ENCODE measurements at places on chromosomes 1 and 21. TPM values are rescaled to one million over a fixed set of nuclear protein-coding genes. Genes with fewer than 3 reads are reported as not detected.

NEXN gene
- total RNA-seq = 3.8 TPM

GRCh38 chr1:200867018-200867811 is 5.6 kb upstream of the GPR25 start:
- H3K27ac ChIP-seq = no peak overlapping the region
- DNase-seq = no peak
- H3K4me3 ChIP-seq = no peak overlapping the region
- H3K27me3 ChIP-seq = no peaks in the 10 kb centered on the region
- H3K4me1 ChIP-seq = peaks cover 5% of the 10 kb centered on the region

DNA sequence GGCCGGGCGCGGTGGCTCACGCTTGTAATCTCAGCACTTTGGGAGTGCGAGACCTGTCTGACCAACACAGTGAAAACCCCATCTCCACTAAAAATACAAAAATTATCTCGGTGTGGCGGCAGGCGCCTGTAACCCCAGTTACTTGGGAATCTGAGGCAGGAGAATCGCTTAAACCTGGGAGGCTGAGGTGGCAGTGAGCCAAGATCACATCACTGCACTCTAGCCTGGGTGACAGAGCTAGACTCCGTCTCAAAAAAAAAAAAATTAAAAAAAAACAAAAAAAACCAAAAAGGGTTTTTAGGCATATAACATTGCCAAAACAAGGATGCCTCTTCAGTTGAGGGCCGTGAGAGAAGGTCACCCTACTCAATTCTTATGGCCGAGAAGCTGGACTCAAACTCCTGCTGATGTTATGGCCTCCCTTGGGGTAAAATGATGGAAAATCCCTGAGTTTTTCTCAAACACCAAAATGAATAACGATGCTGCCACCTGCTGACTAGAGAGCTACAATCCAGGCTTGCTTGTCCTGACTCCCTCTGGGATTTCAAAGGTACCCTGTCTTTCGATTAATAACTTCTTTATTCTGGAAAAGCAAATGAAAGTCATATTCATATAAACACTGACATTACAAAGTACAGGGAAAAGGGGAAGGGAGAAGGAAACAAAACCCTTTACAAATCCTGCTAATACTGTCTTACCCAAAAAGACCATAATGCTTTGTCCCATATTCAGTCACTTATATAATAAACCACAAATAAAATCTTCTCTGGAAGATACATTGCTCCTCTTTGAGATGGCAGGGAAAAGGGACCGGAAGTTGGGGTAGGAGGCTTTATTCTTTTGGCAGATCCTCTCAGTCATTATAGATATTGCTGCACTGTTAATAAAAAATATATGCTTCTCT is 10.7 kb downstream of the RAB42 start:
- H3K27ac ChIP-seq = peak overlapping the region; percentile 59
- peaks cover 3% of the 10 kb centered on the region for H3K4me1 ChIP-seq
- DNase-seq = peak; percentile 90
- no peak overlapping the region for H3K4me3 ChIP-seq
- peaks cover 17% of the 10 kb centered on the region for H3K36me3 ChIP-seq

DNA sequence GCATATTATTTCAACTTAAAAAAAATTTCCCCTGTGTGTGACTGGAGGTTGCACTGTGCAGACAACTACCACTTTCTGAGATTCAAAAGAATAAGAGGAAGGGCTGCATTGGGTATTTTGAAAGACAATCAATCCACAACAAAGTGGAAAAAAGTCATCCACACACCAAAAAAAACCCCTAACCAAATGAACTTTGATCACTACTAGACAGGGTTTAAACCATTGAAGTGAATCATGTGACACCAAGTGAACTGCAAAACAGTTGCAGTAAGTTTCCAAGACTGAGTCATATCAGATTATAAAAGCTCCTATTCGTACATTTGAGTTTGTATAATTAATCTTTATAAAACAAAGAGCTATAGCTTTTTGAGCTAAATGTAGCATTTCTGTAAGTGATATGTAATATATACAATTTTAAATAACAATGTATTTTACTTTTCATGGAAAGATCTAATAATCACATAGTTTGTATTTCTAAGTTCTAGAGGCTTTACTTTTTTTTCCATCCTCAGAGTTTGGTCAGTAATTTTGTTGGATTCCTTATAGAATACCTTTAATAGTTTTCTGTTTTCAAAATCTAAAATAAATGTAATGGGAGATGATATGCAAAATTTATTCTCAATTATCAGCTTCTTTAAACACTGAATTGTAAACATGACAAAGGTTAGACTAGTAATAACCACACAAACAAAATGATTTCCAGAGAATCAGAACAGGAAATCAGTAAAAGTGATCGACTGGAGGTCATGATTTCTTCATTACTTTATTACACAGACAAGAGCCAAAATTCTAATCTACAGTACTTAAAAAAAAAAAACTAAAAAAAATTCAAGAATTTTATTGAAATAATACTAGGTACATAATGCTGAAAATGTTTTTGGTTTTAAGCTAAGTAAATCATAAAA is 50.5 kb upstream of the GFI1 start:
- H3K27me3 ChIP-seq = no peaks in the 10 kb centered on the region
- H3K36me3 ChIP-seq = no peaks in the 10 kb centered on the region
- no peak for DNase-seq

SLAMF7 gene
- not detected for total RNA-seq

- H3K27me3 ChIP-seq = no peaks in the 10 kb centered on the region
- no peak overlapping the region for H3K4me3 ChIP-seq
- DNase-seq = no peak
These were observed 70.4 kb downstream of the PLEKHA6 start for GRCh38 chr1:204289280-204289679.

- no peaks in the 10 kb centered on the region for H3K4me1 ChIP-seq
- H3K27ac ChIP-seq = no peak overlapping the region
- no peaks in the 10 kb centered on the region for H3K27me3 ChIP-seq
- no peaks in the 10 kb centered on the region for H3K36me3 ChIP-seq
- DNase-seq = no peak
- H3K4me3 ChIP-seq = no peak overlapping the region
These were observed 28.9 kb upstream of the APP start for GRCh38 chr21:26199456-26199855.

GRCh38 chr1:156845055-156845952 is 13.6 kb downstream of the INSRR start:
- peaks cover 20% of the 10 kb centered on the region for H3K4me1 ChIP-seq
- H3K36me3 ChIP-seq = no peaks in the 10 kb centered on the region
- peaks cover 93% of the 10 kb centered on the region for H3K27me3 ChIP-seq
- H3K27ac ChIP-seq = no peak overlapping the region
- peak overlapping the region; percentile 63 for H3K4me3 ChIP-seq

DNA sequence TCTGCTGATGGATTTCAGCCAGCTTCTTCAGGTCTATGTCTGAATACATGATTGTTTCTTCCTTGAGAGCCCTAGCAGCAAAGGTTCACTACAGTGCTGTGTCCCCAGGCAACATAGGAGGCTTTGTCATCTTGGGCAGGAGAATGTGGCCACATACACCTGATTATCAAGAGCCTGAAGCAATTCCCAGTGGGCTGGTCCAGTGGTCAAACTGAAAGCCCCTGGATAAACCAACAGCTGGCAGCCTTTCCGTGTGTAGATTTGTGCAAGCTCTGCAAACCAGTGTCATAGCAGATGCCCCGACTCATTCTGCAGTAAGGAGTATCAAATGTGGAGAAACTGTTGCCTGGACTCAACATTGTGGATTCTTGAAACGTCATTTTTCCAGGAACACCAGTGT is 2.3 kb upstream of the GIPC2 start:
- no peak overlapping the region for H3K27ac ChIP-seq
- no peak for DNase-seq
- no peak overlapping the region for H3K4me3 ChIP-seq
- no peaks in the 10 kb centered on the region for H3K36me3 ChIP-seq
- peaks cover 42% of the 10 kb centered on the region for H3K27me3 ChIP-seq

DNA sequence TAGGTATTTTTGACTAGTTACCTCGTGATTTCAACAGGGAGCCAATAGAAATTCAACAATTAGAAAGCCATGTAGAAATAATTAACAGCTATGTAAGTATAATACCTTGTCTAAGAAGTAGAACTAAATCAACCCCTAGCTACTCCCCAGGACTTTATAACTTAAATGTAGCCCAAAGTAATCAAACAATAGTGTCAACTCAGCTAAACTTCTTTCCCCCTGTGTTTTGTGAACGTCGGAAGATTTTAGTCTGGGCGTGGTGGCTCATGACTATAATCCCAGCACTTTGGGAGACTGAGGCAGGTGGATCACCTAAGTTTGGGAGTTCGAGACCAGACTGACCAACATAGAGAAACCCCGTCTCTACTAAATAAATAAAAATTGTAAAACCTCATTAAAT is 579.9 kb upstream of the NCAM2 start:
- H3K27ac ChIP-seq = no peak overlapping the region
- 0 out of 2 replicates have a peak, but pooled peaks cover 4% of the 10 kb centered on the region for H3K36me3 ChIP-seq
- H3K4me3 ChIP-seq = no peak overlapping the region
- no peak for DNase-seq
- no peaks in the 10 kb centered on the region for H3K4me1 ChIP-seq

- no peak for DNase-seq
- H3K4me3 ChIP-seq = no peak overlapping the region
- peaks cover 39% of the 10 kb centered on the region for H3K27me3 ChIP-seq
- H3K27ac ChIP-seq = no peak overlapping the region
These were observed 24.8 kb downstream of the NOS1AP start for GRCh38 chr1:162094271-162094670.

CIART gene
- 6.6 TPM for total RNA-seq

GRCh38 chr1:163047951-163048659 is 21.1 kb upstream of the RGS4 start:
- H3K4me1 ChIP-seq = no peaks in the 10 kb centered on the region
- no peaks in the 10 kb centered on the region for H3K27me3 ChIP-seq
- no peaks in the 10 kb centered on the region for H3K36me3 ChIP-seq
- no peak overlapping the region for H3K27ac ChIP-seq
- DNase-seq = no peak

DNA sequence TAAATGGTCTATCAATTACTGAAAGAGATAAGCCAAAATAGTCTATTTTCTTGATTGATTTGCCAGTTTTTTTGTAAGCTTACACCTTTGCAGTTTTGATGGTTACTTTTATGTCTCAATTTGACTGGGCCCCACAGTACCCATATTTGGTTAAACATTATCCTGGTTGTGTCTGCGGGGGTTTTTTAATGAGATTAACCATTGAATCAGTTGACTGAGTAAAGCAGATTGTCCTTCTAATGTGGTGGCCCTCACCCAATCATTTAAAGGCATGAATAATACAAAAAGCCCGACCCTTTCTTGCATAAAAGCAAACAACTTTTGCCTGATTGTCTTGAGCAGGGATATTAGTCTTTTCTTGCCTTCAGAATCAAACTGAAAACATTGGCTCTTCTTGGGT is 650.0 kb upstream of the RGS18 start:
- no peak overlapping the region for H3K4me3 ChIP-seq
- no peak for DNase-seq
- H3K27ac ChIP-seq = no peak overlapping the region
- H3K27me3 ChIP-seq = no peaks in the 10 kb centered on the region
- no peaks in the 10 kb centered on the region for H3K4me1 ChIP-seq
- H3K36me3 ChIP-seq = no peaks in the 10 kb centered on the region

GRCh38 chr1:53938136-53938830 is 7.2 kb downstream of the IFT25 start:
- 0 out of 2 replicates have a peak, but pooled peaks cover 10% of the 10 kb centered on the region for H3K4me1 ChIP-seq
- H3K36me3 ChIP-seq = no peaks in the 10 kb centered on the region
- no peak for DNase-seq

GRCh38 chr21:36698385-36698980 is 432 bp upstream of the SIM2 start:
- H3K36me3 ChIP-seq = no peaks in the 10 kb centered on the region
- peak overlapping the region; percentile 59 for H3K4me3 ChIP-seq
- peak; percentile 71 for DNase-seq
- H3K4me1 ChIP-seq = peaks cover 62% of the 10 kb centered on the region

DNA sequence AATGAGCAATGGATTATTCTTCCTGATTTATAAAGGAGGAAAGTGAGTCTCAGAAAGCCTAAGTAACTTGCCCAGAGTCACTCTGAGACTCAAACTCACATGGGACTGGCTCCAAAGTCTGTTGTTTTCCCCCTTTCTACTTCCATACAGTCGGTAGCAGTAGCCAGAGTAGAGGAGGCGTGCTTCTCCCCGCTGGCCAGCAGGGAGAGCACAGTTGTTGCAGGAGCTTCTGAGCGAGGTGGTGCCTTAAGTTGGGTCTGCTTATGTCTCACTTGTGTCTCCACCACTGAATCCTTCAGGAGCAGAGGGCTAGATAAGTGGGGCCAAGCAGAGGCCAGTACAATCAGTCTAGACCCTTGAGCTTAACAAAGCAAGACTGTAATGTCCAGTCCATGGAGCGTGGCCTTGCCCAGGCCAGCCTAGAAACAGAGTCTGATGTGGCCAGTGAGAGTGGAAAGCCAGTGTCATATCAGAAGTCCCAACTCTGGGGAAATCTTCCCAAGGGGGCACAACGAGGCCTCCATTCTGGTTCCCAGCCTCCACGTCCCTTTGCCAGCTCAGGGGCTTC is 181.9 kb downstream of the ZSCAN20 start:
- no peaks in the 10 kb centered on the region for H3K27me3 ChIP-seq
- DNase-seq = peak; percentile 55
- H3K4me3 ChIP-seq = no peak overlapping the region

CDA gene
- 1.7 TPM for total RNA-seq

DNA sequence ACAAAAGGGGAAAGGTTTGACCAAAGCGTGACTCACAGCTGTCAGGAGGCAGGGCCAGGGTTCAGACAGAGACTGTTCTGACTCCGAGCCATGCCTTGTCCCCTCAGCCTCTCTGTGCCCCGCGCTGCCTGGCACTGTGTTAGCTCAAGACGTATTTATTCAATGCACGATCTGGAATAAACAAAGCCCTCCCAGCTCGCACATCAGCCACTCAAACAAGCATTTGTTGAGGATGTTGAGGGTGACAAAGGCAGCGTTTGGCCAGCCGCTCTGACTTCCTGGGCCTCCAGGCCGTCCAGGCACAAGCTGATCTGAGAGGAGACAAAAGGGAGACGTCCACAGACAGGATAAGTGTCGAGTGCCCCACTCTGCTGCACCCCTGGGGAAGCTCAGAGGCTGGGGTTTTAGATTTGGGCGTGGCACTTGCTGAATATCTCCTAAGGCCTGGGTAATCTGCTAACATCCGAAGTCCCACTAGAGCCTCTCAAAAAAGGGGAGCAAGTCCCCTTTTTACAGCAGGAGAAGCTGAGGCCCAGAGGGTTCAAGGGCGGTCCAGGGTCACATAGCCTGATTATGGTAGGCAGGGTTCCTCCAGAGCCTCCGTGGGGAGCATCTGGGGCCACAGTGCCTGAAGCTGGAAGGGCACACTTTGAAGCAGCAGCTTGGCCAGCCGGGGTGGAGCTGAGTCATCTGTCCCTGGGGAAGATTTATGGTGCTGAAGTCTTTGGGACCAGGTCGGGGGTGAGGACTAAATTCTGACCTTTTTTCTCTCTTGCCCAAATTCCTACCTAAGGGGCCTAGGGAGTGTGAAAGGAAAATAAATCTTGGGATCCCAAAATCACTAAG is 95.9 kb downstream of the SPSB1 start:
- no peaks in the 10 kb centered on the region for H3K27me3 ChIP-seq
- H3K27ac ChIP-seq = no peak overlapping the region
- DNase-seq = no peak
- H3K36me3 ChIP-seq = no peaks in the 10 kb centered on the region
- no peaks in the 10 kb centered on the region for H3K4me1 ChIP-seq

- peak; percentile 62 for DNase-seq
- no peak overlapping the region for H3K27ac ChIP-seq
- H3K4me3 ChIP-seq = peak overlapping the region; percentile 85
- peaks cover 34% of the 10 kb centered on the region for H3K4me1 ChIP-seq
- no peaks in the 10 kb centered on the region for H3K27me3 ChIP-seq
These were observed 1.1 kb downstream of the SKI start for GRCh38 chr1:2229037-2229864.

HLCS gene
- total RNA-seq = 28.9 TPM

- no peak for DNase-seq
- H3K36me3 ChIP-seq = no peaks in the 10 kb centered on the region
- no peaks in the 10 kb centered on the region for H3K27me3 ChIP-seq
- H3K4me3 ChIP-seq = no peak overlapping the region
These were observed 69.5 kb downstream of the PIK3CD start for GRCh38 chr1:9720785-9721605.
